Forelimb muscle (tissue), 1 donor: ENCODE measurements at places on chromosomes 7 and 10.

DNA sequence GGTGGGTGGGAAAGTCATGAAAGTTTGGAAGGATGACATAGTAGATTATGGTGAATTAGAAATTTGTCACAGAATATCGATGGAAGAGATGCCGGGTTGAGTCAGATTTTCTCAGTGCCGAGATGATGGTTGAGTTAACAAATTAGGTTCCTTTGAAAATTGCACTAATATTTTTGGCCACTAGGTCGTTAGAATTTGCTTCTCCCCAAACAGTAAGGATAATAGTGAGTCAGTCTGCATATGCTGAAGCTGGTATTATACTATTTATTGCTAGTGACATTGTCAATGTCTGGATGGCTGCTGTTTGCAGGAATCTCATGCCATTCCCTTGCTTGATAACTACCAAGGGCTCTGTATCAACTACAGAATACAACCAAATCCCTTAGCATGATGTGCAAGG is 37.7 kb upstream of the MINDY3 start:
- DNase-seq, result no peak

DNA sequence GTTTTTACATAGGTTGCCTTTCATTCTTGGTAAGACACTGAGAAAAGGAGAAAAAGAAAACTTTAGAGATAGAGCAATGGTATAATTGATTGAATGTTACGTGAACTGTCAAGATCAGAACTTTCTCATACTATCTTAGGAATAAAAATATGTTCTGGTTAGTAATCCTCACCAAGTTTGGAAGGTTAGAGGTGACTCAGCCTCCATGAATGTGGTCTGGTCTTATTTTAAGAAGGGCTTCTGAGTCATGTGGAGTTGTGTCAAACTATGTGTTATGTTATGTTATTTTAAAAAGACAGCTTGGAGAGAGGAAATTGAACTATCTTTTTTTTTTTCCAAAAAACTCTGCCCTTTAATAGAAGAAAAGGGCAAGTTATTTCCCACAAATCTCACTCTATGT is 458.6 kb upstream of the KLF6 start:
- DNase-seq, result no peak

DNA sequence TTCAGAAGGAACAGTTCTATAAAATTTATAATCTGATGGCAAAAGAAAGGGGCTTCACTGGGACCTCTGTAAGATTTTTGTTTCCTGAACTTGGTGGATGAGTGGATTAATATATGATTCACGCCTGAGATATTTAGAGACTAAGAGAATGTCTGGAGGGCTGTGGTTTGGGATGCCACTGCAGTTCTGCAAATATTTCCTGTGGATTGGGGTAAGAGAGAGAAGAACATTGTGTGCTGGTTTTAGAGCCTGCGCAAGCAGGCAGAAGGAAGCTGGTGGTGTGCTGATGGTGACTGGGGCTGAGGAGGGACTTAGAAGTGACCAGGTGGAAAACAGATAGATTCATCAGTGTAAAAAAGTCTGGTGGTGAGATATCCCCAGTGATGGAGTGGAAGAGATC is 87.0 kb downstream of the SUGCT start:
- DNase-seq, result no peak

DNA sequence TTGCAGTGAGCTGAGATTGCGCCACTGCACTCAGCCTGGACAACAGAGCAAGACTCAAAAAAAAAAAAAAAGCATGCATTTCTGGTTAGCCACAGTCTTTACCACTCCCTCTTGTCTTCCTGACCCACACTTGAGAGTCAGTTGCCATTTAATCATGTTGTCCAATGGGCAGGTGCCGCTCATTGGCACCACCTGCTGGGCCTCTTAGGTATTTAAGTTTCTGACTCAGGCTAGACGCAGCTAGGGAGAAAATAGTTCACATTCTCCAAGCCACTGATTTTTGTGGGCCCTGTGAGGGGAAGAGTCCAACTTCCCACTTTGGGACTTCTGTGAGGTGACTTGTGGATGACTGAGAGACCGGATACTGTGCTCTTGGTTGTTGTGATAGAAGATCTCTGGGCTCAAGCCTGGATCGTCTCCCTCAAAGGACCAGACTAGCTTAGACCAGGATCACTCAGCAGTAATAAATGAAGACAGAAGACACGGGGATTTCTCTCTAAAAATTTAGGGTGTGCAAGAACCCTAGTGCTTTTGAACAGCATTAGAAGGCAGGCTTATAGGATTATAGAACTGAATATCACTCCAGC is 26.8 kb upstream of the SORCS3 start:
- DNase-seq, result no peak

GRCh38 chr7:79353720-79354468 is 99.6 kb downstream of the MAGI2 start:
- no peak for DNase-seq

DNA sequence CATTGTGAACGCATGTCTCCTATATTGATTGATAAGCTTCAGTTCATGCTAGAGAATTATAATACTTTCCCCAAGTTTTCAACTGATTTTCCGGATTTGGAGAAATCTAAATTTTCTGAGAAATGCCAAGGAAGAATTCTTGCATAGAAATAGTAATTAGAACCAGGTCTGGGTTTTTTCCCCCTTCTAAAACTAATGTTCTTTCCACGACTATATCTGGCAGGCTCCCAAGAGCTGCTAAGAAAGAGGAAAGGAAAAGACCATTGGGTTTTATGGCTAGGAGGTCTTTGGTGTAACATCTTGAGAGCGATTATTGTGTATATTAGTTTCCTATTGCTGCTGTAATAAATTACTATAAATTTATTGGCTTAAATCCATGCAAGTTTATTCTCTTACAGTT is 71.8 kb upstream of the CACNB2 start:
- no peak for DNase-seq

GRCh38 chr7:74502216-74502891 is 48.6 kb downstream of the GTF2IRD1 start:
- no peak for DNase-seq

DNA sequence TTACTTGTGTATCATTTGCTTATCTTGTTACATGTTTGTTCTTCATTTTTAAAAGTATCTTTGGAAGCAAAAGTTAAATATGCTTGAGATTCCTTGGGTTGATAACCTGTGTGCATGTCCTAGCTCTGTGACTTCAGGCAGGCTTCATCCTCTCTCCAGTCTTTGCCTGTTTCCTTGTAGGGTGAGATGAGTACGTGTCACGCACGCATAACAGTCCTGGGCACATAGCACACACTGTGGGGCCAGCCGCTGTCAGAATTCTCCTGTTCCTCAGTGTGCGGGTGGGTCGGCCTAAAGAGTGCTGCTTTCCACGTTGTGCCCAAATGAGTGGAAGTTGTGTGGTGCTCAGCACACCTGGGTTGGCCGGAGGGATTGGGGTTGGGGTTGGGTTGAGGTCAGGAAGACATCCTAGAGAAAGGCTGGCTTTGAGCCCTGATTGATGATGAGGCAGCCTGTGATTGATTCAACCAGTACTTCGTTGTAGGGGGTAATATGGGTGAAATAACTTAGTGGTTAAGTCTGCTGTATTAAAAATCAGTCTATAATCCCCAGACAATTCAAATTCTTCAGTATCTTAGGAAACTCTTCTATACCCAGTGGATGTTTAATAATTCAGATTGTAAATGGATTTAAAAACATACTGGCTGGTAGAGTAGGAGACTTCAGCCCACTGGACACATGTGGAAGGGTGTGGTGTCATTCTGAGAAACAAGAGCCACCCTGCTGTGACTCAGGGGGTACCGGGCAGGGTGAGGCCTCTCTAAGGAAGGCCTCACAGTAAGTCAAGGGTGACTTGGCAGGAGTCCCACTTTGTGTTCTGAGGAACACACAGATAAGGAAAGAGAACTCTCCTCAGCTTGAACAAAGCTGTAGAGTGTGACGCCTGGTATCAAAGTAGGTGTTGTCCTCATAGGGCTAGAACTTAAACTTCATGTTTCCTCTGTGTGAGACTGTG is 54.8 kb downstream of the DAGLB start:
- no peak for DNase-seq

GRCh38 chr7:129754406-129754805 is 142.9 kb downstream of the NRF1 start:
- DNase-seq, result no peak

- no peak for DNase-seq
Observed at GRCh38 chr7:37206192-37206591, 242.5 kb downstream of the ELMO1 start.

- DNase-seq, result no peak
Observed at GRCh38 chr10:116688241-116688711, 54.1 kb downstream of the HSPA12A start.

DNA sequence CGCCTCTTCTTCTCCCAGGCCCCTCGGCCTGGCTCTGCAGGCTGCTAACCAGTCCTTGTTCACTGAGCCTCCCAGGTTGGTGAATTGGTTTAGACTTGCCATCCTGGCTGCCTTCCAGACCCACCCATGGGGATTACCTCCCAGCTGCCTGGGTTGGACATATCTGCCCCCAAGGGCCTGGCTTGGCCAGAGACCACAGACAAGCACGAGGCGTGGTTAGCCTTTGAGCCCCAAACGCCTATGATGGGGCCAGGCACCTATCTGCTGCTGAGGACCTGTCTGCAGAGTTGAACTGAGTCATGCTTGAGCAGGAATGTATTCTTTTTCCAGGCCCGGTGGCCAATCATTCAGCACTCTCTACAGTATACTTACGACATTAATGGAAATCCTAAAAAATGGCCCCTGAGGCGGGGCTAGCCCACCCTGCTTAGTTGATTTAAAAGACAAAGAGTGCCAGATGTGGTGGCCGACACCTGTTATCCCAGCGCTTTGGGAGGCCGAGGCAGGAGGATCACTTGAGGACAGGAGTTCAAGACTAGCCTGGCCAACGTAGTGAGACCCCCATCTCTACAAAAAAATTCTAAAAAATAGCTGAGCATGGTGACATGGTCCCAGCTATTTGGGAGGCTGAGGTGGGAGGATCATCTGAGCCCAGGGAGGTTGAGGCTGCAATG is 361.5 kb downstream of the FRMD4A start:
- no peak for DNase-seq

DNA sequence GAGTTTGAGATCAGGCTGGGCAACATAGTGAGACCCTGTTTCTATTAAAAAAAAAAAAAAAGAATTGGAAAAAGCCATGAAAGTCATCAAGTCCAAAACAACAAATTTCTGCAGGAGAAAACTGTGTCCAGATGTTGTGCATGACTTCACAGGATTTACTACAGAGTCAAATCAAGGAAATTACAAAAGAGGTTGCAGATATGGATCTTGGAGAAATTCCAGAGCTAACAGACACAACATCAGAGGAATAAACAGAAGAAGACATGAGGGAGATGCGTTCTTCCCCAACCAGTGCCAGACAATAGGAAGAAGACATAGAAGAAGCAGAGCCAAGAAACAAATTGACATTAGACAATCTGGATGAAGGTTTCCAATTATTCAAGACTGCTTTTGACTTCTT is 24.3 kb upstream of the KCNIP2 start:
- DNase-seq, result no peak

DNA sequence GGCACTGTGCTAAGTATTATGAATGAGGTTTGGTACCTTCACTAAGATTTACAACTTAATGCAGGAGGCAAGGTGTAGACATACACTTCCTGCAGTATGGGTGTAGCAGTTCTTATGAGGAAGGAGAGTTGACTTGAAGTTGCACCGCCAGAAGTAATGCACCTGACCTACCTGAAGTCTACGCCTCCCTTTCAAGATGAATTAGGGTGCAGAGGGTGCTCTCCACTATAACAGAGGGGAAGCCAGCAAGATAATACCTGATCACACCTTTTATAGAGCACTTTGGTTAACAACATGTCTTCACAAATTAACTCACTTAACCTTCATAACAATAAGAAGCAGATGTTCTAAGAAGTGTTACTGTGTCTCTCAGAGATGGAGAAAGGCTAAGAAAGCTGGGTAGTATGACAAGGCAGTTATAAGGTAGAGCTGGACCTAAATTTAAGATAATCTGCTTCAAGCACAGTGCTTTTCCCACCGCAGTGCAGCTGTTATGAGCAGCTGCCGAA is 552 bp upstream of the RAB18 start:
- no peak for DNase-seq

DNA sequence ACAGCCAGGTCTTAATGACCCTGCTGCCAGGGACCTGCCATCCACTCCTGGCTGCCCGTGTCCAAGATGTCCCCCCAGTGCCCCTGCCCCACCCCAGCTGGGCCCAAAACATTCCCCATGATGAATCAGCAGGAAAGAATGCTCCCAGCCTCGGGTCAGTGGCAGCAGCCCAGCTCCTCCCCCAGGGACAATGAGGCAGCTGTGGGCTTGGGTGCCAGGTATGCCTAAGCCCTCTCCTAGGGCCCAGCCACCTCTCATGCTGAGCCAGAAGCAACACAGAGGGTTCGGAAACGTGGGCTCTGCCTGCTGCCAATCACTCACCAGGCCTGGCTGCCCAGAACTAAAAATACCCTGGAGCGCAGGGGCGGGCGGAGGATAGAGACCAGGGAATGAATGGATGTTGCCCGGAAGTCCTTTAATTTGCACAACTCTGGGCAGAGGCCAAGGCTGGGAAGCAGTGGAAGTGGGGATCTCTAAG is 1.5 kb upstream of the LOXL4 start:
- DNase-seq, result no peak

DNA sequence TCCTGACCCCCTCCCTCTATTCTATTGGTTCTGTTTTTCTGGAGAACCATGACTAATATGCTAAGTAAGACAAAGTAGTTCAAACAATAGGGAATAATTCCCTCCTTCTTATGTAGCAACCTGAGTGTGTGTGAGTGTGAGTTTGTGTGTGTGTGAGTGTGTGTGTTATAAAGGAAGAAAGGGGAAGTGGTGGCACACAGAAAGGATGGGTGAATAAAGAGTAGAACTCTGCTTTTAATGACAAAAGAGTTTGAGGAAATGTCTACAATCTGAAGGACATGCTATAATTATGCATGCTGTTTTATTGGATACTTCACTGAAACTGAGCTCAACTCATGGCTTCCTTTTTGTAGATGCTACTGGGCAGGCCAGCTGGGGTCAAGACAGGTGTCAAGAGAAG is 489.5 kb downstream of the REEP3 start:
- no peak for DNase-seq

- DNase-seq, result no peak
Observed at GRCh38 chr10:86960003-86960862, 1.8 kb downstream of the SNCG start.

- no peak for DNase-seq
Observed at GRCh38 chr7:38512704-38513103, 118.5 kb downstream of the AMPH start.

GRCh38 chr10:99695761-99696160 is 36.2 kb downstream of the COX15 start:
- DNase-seq, result no peak

GRCh38 chr10:34467364-34467763 is 347.7 kb downstream of the PARD3 start:
- DNase-seq, result no peak

GRCh38 chr10:20709708-20710107 is 187.4 kb downstream of the NEBL start:
- no peak for DNase-seq

GRCh38 chr7:158683541-158683940 is 21.1 kb downstream of the NCAPG2 start:
- no peak for DNase-seq

DNA sequence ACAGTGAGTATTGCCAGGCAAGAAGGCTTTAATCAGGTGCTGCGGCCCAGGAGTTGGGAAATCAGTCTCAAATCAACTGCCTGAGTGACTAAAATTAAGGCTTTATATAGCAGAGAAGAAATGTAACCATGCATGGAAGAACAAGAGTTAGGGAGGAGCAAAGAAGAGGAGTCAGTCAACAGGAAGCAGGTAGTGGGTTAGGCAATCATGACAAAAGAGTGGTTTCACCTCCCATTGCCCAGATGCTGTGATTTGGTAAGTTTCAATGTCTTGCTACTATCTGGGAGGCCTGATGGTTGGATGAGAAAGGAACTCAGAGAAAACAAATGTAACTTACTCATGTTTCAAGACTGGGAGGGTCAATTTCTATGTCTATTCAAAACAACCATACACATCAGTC is 998.3 kb downstream of the GATA3 start:
- no peak for DNase-seq
